Dermis microvascular lymphatic vessel endothelial cell (primary cell): ENCODE measurements at places on chromosomes 4 and X.

- peak; percentile 70 for DNase-seq
Measured at GRCh38 chr4:140427106-140427918, at the start of gene CLGN. CLGN (minus strand) TSS chr4:140427648; CDS start chr4:140413078, 14,570 bp downstream.

- no peak for DNase-seq
Measured at GRCh38 chr4:164540987-164541386, 212.9 kb upstream of the SMIM31 start.

DNA sequence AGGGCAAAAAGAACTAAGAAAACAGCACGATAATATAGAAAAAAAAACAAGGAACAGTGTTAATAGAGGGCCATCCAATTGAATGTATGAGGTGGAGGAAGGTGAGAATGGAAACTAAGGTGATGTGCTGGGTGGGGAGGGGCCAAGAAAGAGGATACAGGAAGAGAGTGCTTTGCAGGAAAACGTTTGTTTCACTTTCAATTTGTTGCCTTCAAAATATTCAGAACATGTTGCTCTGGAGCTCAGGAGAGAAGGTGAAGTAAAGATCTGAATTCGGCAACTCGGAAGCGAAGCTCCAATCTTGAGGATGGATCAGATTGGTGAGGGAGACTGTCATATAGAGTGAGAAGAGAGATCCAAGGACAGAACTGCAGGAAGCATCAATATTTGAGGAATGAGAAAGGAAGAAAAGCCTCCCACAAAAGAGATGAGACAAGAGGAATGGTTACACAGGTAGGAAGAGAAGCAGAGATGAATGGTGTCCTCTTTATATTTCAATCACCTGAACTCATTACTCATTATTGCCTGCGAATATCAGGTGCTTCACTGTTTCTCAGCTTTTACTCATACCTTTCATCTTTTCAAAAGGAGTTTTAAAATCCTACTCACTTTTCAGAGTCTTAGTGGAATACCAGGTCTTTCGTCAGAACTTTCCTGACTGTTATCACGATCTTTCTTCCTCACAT is 14.7 kb upstream of the SEC24D start:
- no peak for DNase-seq

DNA sequence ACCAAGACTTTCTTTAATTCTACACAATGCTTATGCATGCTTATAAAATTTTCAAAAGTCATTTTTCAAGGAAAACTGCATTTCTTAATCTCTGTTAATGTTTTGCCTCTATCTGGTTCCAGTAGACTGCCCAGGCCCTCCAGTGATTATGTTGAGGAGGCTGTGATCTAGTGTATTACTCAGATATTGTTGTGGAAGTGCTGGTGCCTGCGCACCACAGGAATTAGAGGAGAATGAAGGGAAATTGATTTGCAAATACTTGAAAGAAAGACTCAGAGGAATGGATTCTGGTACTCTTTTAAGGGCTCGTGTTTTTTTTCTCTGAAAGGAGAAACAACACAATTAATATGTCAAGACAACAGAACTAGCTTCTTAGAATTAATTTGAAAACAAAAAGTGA is 1015.1 kb downstream of the RPA4 start:
- DNase-seq, result no peak

DNA sequence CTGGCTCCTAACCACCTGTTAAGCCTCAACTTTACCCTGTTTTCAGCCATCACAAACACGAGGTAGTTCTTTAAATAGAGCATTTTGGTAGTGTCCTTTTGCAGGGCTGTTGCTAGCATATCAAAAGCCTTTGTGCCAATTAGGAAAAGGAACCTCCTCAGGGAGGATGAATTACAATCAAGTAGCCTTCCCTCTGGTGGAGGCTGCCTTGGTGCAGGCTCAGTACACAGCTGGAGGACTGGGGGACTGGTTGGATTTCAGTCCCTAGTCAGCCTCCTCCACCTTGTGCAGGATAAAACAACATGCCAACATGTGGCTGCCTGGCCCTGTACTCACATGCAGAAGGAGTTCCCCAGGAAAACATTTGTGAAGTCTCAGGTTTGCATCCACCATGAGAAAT is 53.1 kb downstream of the RASGEF1B start:
- DNase-seq, result no peak

GRCh38 chr4:148059617-148060180 is 327.8 kb downstream of the ARHGAP10 start:
- DNase-seq, result no peak

DNA sequence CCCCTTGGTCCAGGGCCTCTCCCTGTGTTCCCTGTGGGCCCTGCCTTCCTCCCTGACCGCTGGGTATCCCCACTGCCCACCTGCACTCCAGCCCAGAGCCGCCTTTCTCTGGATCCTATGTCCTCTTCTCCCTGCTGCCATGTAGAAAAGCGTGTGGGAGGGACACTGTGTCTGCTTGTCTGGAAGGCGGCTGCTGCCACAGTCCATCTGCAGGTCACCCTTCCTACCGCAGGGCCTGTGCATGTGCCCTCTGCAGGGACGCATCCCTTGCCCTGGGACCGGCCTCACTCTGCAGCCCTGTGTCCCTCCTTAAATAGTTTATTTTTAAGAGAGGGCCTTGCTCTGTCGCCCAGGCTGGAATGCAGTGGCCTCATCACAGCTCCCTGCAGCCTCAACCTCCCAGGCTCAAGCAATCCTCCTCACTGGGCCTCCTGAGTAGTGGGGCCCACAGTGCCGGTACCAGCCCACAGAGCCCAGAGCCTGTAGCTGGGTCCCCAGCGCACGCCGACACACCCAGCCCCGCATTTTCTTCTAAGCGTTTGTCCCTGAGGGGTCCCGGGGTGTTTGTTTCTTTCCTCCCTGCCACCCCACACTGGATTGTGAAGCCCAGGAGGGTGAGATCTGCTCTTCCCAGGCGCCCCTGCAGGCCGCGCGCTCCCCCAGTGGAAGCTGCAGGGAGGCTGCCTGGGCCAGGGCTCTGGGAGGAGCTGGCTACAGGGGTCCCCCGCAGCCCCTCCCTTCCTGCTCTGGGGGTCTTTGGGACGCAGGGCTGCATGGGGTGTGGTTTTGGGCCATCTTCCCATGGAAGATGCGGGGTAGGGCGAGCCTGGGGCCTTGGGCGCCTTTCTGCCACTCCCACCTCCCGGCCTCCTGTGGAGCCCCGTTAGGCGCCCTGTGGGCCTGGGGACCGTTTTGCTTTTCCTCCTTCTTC is 12.8 kb upstream of the NAT8L start:
- DNase-seq, result no peak

DNA sequence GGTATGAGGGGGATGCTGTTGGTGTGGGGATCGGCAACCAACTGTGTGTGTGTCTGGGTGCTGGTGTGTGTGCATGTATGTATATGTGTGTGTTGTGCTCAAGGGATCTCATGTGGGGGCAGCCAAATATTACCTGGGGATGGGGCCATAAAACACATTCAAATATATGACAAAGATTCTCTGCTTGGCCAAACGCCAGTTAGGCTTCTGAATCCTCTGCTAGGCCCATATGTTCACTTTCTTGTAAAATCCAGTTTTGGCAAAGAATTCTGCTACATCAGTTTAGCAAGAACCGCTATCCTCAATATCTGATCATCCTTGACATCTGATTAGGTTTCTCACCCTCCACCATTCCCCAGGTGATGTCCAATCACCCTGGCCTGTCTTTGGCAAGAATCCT is 106.6 kb downstream of the RASL11B start:
- no peak for DNase-seq

DNA sequence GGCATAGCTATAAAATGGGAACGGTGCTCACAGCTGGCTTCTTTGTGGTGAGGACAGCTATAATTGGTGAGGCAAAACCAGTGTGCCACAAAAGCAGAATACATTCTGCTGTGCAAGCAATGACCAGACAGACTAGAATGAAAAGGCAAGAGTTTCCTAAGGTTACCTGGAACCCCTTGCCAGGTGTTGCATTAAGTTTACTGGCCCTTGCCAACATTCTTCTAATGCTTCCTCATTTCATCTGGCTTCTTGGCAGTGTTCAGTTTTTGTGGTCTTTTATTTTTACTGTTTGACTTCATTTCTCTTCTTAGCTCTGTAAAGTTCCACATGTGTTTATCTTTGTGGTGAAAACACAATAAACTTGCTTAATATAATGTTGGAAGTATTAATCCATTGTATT is 131.4 kb downstream of the PTTG2 start:
- DNase-seq, result no peak
